ENCODE measurements at places on chromosomes 3 and 15.

DNA sequence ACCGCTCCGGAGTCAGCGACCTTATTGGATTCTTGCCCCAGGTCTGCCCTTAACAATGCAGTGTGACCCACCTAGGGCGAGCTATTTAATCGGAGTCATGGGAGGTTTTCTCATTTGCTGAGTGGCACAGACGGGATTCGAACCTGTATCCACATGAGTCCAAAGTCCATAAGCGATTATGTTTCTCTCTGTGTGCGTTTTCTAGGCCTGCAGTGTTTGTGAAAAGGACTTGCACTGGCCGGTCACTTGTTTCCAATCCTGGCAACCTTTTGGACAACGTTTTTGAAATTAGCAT is 691 bp upstream of the HDGFL3 start:
- no peak for DNase-seq

- DNase-seq = peak; percentile 22
Measured at GRCh38 chr15:40594429-40594836, 384 bp downstream of the KNL1 start.

GRCh38 chr15:91947683-91948608 is 94.4 kb downstream of the SLCO3A1 start:
- no peak for DNase-seq

DNA sequence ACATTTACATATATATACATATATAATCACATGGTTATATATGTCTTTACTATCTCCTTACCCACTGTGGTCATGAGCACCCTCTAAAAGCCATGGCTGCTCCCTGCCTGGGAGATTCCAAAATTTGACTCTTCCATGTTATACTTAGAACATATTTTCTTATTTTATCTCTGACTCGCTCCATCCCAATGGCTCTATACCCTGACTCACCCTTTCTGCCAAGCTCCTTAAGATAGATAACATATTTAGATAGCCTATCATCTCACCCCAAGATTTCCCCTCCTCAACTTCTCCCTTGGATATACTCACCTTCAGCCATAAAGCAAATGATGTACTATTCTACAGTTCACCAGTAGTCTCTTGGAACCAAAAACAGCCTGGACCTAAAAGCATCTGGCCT is 65.1 kb downstream of the CD200R1L start:
- no peak for DNase-seq

GRCh38 chr15:62306851-62307504 is 141.9 kb upstream of the C2CD4B start:
- DNase-seq = peak; percentile 72

GRCh38 chr3:43951813-43952212 is 261.1 kb downstream of the ABHD5 start:
- no peak for DNase-seq
